ENCODE measurements at places on chromosomes 5 and 9.

- DNase-seq: no peak
Observed at GRCh38 chr9:93523518-93524144, 52.8 kb upstream of the PHF2 start.

DNA sequence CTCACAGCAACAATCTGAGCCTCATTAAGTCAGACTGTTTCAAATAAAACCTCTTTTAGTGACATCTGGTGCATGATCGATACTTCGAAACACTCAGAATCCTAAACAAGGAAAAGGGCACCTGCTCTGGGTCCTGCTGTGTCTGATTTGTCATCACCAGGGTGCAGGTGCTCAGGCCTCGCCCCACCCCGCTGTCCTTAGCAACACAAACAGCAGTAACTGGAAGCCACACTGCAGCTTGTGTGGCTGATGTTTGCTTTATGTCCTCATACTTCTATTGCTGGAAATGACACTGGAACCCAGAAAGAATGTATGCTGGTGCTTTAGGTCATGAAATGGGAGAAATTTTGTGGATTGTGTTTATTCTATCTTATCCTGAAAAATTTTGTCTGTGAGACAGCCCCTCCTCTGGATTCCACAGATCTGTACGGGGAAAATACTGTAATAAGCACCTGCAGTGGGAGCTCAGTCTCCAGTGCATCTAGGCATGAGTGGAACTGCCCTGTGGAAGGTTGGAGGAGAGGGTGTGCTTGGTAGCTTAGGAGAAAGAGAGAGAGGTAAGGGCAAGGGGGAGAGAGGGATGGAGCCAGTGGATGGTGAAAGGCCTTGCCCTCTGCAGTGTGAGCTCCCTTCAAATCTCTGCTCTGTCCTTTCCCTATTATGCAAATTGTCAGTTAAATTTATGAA lies 284.2 kb downstream of the SMARCA2 start:
- no peak for DNase-seq

DNA sequence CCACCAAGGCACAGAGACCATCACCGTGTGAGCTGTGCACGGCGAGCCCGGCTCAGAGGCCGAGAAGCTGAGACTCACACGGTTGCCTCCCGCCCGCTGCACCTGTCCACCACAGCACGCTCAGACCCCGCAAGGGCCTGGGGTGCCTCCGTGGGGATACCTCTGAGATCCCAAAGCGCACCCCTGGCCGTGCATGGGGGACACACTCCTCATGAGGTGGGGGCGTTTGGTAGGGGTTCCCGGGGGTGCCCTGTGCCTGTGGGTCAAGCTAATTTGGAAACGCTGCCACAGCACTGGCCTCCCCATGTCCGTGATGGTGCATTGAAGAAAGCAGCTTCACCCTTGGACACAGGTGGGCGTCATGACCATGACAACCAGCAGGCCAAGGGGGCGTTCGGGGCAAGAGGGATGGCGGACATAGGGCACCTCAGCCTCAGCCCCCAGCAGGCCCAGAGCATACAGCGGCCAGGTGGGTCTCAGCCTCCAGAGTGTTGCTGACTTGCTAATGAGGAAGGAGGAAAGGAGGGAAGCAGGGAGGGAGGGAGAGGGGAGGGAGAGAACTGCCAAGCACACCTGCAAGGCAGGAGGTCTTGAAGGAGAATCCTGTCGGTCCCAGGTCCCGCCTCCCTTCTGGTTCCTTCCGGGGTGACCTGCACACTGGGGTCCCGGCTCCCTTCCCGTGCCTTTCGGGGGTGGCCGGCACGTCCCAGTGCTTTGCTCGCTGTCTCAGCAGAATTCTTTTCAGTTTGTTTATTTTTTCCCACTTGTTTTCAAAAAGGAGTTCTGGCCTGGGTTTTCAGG lies 34.7 kb downstream of the GLT6D1 start:
- DNase-seq: no peak

- no peak for DNase-seq
Observed at GRCh38 chr5:116071211-116071610, 13.6 kb upstream of the COMMD10 start.

- no peak for DNase-seq
Observed at GRCh38 chr5:83204651-83205050, 127.3 kb downstream of the XRCC4 start.

GRCh38 chr5:66814146-66814991 lies 218.2 kb downstream of the MAST4 start:
- DNase-seq: peak; percentile 34

- DNase-seq: no peak
Observed at GRCh38 chr9:109249615-109250014, 71.2 kb downstream of the EPB41L4B start.

DNA sequence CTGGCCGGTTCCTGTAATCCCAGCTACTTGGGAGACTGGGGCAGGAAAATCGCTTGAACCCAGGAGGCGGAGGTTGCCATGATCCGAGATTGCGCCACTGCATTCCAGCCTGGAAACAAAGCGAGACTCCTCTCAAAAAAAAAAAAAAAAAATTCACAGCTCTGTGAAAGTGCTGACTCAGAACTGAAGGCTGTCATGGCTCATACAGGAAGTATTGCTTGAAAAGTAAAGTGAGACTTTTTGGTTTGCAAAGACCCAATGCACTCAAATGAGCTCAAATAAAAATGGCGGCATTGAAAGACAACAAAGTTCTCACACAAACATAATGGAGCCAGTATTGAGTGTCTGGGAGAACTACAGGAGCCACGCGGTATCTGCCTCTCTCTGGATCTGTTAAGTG lies 202.1 kb downstream of the FBXL7 start:
- peak; percentile 55 for DNase-seq

GRCh38 chr9:114849450-114849849 lies 43.6 kb upstream of the TNFSF15 start:
- DNase-seq: peak; percentile 71

DNA sequence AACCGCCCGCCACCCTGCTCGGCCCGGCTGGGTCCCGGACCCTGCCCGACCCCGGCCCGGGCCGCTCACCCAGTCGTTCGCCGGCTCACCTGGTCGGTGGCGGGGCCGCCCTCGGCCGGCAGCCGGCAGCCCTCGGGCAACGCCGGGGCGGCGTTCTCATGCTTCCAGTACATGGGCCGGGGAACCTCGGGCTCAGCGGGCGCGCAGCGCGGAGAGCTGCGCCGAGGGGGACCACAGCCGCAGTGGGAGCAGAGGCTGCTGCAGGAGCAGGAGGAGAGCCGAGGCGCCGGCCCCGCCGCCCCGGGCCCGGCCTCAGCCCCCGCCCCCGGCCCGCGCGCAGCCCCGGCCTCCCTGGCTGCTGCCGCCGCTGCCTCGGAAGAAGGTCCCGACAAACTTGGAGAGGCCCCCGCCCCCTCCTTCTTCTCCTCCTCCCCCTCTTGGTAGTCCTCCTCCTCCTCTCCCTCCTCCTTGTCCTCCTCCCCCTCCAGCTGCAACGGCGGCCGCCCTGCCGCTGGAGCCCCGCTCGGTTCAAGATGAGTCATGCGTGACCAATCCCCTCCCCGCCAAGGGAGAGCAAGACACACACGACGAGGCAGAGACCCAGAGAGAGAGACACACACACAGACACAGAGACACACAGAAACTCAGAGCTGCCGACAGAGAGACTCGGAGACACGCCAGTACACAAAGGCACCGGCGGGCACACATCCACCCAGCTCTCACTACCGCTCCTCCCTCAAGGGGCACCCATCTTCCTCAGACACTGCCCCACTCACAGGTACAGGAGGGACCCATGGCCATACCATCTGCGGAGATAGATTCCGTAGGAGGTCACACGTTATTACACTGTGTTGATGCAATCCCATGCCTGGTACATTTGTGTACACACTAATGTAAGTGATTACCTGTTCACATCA lies at the start of gene LHX6:
LHX6 (minus strand) TSS at position 390 of the 917 bp plus-strand sequence; CDS start at position 173, 217 bp downstream.
- DNase-seq: peak; percentile 48

- no peak for DNase-seq
Observed at GRCh38 chr5:42026446-42026845, 101.4 kb downstream of the FBXO4 start.

DNA sequence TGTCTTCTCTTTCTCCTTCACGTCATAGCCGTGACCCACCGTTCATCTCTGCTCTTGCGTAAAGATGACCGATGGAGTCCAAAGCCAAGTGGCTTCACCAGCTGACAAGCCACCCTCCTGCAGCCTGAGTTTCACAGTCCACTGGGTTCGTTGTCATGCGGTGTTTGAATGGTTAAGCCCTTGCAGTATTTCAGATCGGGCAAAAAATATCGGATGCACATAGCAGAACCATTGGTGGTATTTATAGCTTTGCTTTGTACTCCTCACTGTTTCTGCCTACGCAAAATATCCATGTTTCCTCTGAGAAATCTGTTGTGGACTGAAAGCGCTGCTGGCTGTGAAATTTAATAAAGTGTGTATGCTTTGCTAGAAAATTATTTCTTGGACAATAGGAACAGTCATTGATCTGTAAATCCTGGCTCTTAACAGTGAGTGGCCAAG lies 34.5 kb upstream of the NCS1 start:
- DNase-seq: no peak

DNA sequence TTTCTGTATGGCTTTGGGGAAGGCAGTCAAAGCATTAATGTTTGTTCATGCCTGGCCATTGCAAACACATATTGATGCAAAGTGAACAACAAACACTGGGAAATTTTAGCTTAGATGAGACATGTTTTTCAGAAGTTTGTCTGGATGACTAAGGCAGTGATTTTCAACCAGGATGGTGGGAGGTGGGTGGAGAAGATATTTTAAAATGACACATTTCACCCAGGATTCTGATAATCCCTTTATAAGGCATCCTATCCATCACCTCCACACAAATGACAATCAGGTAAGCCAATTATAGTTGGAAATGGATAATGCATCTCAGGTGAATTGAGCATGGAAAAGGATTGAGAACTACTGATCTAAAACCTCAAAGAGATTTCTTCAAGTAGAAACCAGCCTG lies 57.4 kb upstream of the SV2C start:
- no peak for DNase-seq

DNA sequence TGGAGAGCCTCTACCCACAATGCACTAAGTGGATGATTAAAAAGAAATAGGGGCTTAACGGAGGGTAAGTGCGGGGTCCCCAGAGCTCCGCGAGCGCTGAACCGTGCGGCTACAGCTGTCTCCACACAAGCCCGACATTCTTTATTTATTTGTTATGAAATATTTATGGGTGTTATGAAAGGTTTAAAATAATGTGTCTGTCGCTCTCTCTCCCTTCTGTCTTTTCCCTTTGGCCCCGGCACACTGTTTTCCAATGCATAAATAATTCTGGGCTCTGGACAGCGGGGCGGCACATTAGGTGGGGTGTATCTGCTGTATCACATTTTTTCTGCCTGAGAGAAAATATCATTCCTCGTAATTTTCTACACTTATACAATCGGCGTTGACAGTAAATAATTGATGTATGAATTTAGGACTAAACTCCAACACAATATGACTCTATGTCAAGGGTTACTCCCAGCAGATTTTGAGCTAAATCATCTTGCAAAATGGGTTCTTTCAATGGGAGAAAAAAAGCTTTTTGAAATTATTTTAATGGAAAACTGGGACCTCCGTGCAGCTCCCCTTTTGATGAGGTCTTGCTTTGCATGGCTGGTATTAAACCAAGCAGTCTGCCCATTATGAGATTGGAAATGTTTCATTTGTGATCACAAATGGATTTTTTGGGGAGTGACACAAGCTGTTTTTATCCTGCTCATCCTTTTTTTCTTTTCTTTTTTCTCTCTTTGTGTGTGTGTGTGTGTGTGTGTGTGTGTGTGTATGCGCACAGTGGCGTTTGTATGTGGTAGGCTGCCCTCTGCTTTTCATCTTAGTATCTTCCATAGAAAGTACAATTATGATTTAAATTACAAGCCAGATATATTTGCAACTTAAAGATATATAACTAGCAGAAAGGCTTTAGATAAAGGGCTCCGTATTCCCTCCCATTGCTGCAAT lies 370.6 kb upstream of the IRX4 start:
- DNase-seq: no peak

DNA sequence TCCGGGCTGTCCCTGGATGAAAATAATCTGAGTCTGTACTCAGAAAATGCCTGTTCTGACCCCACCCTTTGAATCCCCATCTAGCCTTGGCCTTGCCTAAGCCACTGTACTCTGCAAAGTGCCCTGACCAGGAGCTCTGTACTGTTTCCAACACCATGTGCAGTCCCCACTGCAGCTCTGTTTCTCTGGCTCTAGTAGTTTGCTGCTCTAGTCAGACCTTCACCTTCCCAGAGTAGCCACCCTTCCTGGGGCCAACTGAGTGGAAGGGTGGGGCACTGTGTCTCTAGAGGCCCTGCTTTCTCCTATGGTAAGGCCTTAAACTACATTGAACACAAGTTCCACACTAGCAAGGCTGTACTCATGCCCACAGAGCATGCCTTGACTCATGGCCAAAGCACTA lies 31.9 kb downstream of the P4HA2 start:
- no peak for DNase-seq

- peak; percentile 36 for DNase-seq
Observed at GRCh38 chr5:34991486-34992238, 56.1 kb downstream of the AGXT2 start.

GRCh38 chr9:98334796-98335195 lies 79.3 kb upstream of the TBC1D2 start:
- no peak for DNase-seq

DNA sequence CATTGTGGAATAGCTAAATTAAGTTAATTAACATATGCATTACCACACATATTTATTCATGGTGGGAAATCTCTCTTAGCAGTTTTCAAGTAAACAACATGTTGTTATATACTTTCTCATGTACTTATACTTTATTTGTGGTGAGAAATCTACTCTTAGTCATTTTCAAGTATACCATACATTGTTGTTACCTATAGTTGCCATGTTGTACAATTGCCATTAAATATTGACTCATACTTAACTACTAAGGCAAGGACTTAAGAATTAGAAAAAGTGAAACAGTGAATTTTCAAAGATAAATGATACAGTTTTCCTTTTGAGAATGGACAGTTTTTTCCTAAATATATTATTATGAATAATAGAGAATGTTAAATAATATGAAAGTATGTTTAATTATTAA lies 27.7 kb downstream of the UGCG start:
- DNase-seq: no peak

DNA sequence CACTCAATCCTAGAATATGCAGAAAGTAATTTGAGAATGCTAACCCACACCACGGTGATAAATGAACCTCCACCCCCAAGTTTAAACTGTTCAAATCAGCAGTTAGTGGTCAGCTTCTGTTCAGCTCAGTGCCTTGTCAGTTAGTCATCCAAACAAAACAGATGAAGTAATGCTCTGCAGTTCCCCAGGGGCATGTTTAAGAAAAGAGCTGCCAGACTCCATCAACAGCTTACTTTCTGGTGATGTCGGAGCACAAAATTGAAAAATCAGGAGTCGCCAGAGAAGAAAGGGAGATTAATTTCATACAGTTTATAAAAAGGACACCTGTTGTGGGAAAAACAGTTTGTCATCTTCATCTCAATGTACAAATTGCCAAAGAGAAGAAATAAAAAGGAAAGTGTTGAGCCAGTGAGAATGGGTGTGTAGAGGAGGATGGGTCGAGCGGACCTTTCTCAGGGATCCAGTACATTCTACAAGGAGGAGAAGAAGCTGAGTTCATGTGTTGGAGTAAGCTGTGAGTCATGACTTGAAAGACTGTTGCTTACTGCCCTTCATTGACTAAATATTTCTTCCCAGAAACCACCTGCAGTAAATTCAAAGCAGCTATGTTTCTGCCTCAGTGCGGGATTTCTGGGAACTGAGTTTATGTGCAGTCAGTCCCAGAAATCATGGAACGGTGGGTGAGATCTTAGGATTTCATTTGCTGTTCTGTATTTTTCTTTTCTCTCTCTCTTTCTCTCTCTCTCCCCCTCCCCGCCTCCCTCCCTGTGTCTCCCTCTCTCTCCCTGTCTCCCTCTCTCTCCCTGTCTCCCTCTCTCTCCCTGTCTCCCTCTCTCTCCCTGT lies 13.7 kb downstream of the TRIO start:
- DNase-seq: peak; percentile 99

- no peak for DNase-seq
Observed at GRCh38 chr5:77662635-77663034, 24.1 kb upstream of the OTP start.

- no peak for DNase-seq
Observed at GRCh38 chr5:5542654-5543053, 120.2 kb downstream of the ICE1 start.
